ENCODE measurements at places on chromosomes 2 and 18.

- DNase-seq, result no peak
Measured at GRCh38 chr2:121293450-121294325, 8.7 kb upstream of the TFCP2L1 start.

DNA sequence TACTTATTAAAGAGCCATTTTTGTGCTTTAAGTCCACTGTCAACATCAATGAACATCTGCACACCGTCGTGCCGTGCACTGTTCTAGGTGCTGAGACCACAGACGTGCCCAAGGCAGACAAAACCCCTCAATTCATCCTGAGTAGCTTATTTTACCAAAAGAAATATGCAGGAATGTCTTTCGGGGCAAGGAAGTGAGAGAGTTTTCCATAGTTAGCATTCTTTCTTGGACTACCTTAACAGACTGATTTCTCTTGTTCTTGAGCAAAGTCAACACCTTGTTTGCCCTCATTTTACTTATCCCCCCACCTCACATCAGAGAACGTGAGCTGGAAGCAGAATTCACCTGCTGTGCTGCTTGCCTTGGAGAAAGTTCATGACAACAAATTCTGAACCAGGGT, 69.3 kb downstream of the GATA6 start:
- no peak for DNase-seq

DNA sequence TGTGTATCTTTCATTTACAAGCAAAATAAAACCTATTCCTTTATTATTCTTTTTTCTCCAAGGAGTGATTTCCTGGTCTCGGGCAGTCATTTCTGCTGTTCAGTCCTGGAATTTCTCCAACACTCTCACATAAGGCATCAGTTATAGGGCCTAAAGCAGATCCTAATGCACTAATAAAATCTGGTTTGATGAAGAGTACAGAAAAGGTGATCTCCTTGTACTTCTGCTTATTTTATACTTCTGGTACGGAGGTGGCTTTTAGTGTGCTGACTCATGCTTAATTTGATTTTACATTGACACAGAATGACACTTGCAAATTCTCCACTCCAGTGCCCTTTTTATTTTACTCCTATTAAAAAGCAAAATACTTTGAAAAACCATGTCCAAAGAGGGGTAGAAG, 157.4 kb downstream of the DOK6 start:
- no peak for DNase-seq

DNA sequence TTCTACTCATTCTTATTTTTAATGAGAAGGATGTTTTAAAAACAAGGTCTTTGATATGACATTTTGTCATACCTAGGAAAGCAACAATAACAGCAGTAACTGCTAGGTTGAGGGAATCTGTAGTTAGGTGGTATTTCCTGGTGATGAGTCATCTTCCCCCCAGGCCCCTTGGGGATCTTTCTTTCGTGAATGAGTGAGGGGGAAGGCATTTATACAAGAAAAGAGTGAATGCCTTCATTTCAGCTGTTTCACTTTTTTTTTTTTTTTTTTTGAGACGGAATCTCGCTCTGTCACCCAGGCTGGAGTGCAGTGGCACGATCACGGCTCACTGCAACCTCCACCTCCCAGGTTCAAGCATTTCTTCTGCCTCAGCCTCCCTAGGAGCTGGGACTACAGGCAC, 108.6 kb downstream of the MAP4K4 start:
- peak; percentile 91 for DNase-seq

DNA sequence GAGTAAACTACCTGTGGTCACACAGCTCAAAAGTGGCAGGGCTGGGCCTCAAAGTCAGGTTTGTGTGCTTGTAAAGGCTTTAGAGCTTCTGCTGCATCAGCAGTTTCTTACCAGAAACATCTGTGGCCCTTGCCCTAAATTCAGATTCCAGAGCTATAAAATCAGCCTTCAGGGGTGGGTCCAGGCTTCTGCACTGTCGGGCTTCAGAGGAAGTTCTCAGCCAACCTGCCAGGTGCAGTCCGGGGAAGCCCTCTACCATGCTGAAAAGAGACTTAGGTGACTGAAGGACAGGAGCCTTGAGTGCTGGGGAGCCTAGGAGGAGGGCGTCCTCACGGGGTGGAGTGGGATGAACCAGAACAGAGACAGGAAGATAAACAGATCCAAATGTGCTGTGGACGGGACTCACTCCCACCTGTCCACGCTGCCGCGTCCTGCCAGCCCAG, 69.9 kb upstream of the HS6ST1 start:
- peak; percentile 30 for DNase-seq

GRCh38 chr18:65869527-65869926, 118.7 kb downstream of the CDH7 start:
- DNase-seq, result no peak

DNA sequence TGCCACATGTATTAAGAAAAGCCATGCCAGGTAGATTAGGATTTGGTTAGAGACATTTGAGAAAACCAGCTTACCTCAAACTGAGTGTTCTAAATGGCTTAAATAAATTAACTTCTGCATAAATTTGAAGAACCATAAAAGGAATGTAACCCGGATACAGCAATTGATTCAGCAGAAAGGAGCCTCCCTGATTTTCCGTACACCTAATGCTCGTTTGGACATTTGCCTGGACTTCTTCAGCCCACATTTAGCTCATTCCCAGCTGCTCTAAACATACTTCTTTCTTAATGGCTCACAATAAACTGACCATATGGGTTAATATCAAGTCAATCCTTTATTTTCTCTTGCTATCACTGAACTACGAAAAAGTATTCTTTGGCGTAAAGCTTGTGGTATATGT, 392.4 kb downstream of the ZNF516 start:
- DNase-seq, result no peak

- no peak for DNase-seq
Measured at GRCh38 chr2:217856159-217856558, 146.6 kb downstream of the TNS1 start.

DNA sequence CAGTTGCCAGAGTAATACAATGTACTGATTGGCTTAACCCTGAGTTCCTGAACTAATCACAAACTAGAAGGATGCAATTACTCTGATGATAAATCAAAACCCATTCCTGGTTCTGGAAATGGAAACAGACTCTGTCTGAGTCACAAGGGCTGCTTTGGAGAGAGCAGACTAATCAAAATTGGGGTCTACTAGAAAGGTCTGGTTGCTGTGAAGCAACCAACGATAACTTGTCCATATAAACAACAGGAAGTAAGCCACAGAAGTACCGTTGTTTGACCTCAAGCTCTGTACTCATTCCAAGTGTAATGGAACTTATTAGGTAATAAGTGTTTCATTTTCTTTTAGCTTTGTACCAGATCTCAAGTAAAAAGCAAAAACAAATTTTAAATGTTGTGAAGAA, 49.7 kb downstream of the RASGRP3 start:
- peak; percentile 24 for DNase-seq

GRCh38 chr18:4582431-4583335, 127.6 kb upstream of the DLGAP1 start:
- DNase-seq, result no peak

GRCh38 chr2:100623930-100624329, 61.1 kb downstream of the PDCL3 start:
- DNase-seq, result no peak

DNA sequence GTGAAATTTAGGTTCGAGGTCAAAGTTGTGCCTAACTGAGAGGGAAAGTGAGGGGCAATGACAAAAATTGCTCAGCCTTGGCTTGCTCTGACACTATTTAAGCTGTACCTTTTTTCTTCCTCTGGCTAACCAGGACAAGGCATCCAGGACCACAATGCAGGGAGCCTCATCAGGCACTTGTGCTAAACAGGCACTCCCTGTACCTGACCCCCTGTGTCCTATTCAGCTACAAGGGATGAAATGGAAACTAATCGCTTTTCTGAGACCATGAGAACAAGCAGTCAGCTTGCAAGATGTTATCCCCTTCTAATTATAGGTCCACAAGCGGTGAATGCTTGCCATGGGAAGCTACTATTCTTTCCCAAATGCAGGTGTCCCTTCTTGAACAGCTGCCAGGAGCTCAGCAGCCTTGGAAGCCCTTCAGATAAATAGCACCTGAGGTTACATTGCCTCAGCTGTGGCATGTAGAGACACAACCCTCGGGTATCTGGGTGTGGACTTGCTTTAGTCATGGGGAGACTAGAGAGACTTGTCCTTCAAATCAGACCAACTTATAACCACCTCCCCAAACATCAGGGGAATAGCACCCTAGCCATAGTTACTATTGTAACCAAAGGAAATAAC, 19.1 kb upstream of the ITGA6 start:
- no peak for DNase-seq

DNA sequence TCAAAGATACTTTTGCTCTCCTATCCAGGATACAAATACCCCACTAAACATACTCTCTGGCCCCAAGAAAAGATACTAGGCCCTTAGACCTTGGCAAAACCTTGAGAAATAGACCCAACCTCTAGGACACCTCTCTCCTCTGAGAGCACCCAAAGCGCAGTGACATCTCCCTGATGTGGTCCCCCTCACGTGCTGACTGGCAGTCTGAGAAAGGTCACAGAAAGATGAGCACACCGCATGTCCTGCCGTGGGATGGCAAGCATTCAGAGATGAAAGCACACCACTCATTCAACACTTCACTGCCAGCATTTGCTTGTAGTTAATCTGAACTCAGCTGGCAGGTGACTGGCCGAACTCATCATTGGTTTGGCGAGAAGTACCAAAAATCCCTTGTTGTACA, 6.1 kb upstream of the TBC1D8 start:
- DNase-seq, result no peak

DNA sequence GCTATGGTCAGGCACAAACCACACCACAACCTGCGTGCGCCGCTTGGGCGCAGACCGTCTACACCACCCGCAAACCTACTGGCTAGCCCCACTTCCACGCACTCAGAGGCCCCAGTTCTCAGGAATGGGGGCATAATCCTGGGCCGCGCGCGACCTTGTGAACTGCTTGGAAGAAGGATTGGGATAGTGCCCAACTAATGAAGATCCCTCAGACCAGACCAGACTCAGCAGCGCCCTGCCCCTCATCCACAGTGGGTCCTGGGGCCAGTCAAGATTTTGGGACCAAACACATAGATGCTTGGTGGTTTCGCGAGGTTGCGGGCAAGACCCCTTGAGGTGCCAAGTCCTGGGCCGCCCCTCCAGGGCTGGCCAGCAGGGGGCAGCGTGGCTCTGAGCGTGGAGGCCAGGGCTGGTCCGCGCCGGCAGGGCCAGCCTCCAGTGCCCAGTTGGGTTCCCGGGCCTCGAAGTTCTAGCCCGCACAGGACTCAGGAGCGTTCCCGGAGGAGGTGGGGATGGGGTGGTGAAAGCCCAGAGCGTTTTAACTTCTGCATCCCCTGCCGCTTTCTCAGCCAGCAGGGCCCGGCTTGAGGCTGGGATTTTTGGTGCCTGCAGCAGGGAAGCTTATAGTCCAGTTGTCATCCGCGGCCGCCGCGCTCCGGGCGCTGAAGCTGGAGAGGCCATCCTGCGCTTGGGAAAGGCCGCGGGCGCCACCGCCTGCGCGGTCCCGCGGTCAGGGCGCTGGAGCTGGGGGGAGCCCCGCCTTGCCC, 8.3 kb downstream of the OSR1 start:
- no peak for DNase-seq

DNA sequence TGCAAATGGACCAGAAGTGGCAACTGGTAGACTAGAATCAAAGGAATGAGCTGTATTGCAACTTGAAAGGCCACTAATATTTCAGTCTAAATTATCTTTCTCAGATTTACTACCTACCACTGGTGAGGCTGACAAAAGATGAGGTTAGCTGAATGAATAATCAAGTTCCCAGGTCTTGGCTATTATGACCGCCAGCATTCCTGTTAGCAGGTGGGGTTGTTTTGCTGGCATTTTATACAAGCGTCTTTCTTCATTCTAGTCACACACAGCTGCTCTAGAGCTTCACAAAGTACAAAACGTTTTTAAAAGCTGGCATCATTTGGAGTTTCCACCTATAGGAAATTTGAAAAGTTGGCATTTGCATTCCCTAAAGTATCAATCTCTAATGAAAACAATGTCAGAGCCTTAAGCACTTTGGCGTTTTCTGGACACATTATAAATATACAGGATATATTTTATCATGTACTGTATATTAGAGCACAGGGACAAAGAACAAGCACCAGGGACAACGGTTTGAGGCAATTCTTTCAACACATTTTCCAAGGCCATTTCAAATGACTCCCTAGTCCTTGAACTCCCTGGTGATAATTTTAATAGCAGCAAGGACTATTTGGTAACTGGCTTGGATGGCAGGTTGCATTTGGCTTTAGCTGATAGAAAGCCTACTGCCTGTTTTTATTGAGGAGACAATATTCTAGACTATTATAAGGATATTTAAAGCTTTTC, 410.2 kb upstream of the CHST9 start:
- DNase-seq, result no peak

GRCh38 chr2:217521820-217522219, 481.0 kb downstream of the TNS1 start:
- no peak for DNase-seq

DNA sequence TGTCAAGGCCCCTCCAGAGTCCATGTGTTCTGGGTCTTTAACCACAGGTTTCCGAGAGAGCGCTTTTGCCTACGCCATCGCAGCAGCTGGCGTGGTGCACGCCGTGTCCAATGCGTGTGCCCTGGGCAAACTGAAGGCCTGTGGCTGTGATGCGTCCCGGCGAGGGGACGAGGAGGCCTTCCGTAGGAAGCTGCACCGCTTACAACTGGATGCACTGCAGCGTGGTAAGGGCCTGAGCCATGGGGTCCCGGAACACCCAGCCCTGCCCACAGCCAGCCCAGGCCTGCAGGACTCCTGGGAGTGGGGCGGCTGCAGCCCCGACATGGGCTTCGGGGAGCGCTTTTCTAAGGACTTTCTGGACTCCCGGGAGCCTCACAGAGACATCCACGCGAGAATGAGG, 9.3 kb downstream of the WNT10A start:
- no peak for DNase-seq

GRCh38 chr2:28360718-28361293, 31.9 kb upstream of the FOSL2 start:
- peak; percentile 30 for DNase-seq

DNA sequence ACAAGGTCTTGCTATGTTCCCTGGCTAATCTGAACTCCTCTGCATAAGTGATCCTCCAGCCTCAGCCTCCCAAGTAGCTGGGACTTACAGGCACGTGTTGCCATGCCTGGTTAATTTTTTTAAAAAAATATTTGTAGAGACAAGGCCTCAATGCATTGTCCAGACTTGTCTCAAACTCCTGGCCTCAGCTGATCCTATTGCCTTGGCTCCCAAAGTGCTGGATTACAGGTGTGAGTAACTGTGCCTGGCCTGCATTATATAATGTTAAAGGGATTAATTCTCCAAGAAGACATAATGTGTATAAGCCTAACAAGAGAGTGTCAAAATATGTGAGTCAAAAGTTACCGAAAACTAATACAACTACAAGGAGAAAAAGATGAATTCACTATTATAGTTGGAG, 32.2 kb downstream of the BUB1 start:
- DNase-seq, result no peak

GRCh38 chr2:4914551-4914950, 777.6 kb upstream of the SOX11 start:
- DNase-seq, result peak; percentile 2

- no peak for DNase-seq
Measured at GRCh38 chr2:158544998-158545397, 88.2 kb downstream of the PKP4 start.

- DNase-seq, result no peak
Measured at GRCh38 chr2:12257476-12257875, 459.3 kb upstream of the TRIB2 start.

Measured in fibroblast of skin of abdomen (primary cell).